ENCODE measurements at places on chromosomes 13 and 19.

DNA sequence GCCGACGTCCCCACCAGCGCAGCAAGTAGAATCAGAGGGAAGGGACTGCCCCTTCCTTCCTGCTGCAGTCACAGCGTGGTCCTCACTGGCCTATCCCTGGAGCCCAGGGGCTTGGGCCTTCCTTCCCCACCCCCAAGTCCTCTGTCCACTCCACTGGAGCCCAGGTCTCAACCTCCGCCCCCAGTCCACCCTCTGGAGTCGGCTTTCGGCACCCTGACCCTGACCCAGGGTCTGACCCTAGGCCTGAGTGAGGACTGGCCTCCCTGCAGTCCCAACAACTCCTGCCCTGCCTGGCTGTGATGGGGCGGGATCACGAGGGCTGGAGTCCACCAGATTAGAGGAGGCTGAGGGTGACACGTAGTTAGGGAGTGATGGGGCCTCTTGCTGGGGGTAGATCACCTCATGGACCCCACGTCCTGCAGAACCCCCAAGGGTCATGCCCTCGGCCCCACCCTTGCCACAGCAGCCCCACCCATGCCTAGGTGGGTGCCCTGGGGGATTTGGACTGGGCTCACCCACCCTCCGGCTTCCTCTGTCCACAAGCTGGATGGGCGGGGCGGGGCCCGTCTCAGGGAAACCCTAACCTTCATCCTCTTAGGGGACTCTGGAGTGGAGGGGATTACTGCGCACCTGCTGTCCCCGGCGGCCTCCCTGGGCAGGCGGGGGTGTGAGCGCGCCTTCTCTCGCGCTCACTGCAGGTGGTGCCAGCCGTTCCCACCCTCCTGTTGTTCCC is 3.8 kb downstream of the RAX2 start:
- no peak for DNase-seq

DNA sequence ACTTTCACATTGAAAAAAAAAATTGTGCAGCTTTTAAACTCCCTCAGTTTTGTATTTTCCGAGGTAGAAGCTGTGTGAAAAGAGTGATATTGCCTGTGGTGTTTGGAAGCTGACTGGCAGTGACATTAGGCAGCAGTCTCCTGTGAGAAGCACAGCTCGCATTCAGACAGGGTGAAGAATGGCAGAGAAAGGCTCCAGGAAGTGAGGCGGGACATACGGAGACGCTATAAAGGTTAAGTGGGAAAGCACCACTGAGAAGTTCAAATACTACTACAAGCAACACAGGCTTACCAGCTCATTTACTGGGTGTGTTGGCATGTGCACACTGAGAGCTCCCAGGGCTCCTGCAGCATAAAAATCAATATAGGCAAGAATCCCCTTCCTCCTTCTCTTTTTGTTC is 88.4 kb downstream of the RXFP2 start:
- no peak for DNase-seq

DNA sequence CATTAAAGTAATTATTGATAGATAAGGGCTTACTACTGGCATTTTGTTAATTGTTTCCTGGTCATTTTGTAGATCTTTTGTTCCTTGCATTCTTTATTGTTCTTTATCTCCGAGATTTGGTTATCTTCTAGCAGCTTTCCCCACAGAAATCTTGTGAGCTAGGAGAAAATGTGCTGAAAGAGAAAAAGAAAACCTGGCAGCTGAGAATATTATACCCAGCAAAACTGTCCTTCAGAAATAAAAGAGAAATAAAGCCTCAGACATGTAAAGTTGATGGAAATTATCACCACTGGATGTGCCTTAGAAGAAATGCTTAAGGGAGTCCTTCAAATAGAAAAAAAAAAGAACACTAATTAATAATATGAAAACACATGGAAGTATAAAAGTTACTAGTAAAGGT is 464.9 kb upstream of the GPC6 start:
- no peak for DNase-seq

- DNase-seq, result no peak
Measured at GRCh38 chr19:33831825-33832224, 35.2 kb downstream of the KCTD15 start.

Data from inflammatory macrophage treated with lipopolysaccharide for 1 hour (primary cell).